Activated effector memory CD4-positive, alpha-beta T cell treated with Interleukin-2 at 50 U/mL for 16 hours (primary cell): ENCODE measurements at places on chromosomes 4 and X.

DNA sequence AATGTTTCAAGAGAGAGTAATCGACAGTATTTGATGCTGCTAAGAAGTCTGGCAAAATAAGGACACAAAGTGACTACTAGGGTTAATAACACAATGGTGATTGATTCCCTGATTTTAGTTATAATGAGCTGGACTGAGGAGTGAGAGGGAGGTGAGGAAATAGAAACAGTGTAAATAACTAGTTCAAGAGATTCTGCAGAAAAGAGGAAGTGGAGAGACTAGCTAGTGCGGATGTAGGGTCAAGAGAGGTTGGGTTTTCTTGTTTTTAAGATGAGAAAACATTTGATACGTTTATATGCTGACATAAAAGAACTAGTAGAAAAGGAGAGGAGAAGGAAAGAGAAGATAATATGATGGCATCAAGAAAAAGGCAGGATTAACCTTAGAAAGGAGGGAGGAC lies 12.2 kb upstream of the TRPC5 start:
- no peak for DNase-seq

GRCh38 chr4:40552536-40552935 lies 77.1 kb downstream of the RBM47 start:
- no peak for DNase-seq

GRCh38 chrX:104742355-104742754 lies 176.4 kb downstream of the IL1RAPL2 start:
- DNase-seq, result no peak

DNA sequence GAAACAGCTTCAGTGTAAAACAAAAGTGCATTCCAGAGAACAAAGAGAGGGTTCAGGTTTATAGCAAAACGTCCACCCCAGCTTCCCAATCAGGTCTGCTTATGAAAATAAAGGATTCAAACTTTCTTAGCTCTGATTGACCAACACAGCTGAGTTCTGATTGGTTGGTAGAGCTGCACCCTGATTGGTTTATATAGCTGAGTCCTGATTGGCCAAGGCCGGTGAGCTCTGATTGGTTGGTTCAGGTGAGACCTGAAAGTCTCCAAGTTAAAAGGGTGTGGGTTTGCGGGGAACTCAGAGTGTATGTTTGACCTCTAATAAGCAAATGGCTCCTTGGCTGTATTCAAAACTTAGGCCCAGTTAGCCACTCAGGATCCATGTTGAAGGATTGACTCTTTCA lies 20.9 kb downstream of the CLRN2 start:
- no peak for DNase-seq

DNA sequence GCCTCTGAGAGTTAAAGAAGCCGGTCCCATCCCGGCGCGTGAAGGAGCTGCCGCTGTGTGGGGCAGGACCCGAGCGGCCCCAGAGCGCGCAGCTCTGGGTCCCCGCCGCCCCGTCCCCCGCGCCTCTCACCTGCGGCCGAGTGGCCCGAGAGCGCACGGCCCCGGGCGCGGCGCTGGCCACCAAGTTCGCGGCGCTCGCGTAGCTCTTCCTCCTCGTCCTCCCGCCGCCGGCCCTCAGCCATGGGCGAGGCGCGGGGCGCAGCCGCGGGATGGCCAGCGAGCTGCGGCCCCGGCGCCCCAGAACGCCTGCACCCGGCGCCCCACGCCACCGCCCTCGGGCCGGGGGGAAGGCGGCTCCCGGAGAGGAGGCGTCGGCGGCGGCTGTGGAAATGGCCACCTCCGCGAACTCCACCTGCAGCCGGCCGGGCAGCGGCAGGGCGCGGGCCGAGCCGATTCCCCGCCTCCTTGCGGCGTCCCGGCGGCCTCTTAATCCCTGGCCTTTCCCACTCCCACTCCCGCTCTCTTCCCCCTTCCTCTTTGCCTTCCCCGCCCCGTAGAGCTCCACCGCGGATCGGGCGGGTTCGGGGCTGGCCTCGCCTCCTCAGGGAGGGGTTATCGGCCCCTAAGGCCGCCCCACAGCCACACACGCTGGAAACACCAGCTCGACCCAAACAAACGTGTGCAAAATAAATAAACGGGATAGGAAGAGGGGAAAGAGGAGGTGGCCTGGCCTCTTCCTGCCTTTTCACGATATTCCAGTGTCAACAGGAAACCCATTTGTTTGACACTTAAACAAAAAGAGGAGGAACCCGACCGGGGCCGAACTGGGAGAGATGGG lies at the start of gene SH3D19:
SH3D19 (minus strand) TSS at position 495 of the 838 bp plus-strand sequence; CDS start at position 242, 253 bp downstream.
- DNase-seq, result no peak

DNA sequence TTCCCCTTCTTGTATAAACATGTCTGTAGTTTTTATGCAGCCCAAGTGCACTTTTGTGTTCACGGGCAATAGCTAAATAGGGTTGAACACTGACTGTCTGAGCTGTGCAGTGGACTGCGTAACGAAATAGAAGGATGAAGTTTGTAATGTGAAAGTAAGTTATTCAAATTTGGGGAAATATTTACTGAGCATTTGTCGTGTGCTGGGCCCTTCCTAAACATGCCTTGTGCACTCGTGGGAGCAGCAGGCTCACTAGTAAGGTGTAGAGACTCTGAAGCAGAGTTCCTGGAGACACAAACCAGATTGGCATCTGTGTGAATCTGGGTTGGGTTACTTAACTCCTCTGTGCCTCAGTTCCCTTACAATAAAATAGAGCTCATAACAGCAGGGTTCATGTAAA lies 51.7 kb upstream of the C1QTNF7 start:
- no peak for DNase-seq

DNA sequence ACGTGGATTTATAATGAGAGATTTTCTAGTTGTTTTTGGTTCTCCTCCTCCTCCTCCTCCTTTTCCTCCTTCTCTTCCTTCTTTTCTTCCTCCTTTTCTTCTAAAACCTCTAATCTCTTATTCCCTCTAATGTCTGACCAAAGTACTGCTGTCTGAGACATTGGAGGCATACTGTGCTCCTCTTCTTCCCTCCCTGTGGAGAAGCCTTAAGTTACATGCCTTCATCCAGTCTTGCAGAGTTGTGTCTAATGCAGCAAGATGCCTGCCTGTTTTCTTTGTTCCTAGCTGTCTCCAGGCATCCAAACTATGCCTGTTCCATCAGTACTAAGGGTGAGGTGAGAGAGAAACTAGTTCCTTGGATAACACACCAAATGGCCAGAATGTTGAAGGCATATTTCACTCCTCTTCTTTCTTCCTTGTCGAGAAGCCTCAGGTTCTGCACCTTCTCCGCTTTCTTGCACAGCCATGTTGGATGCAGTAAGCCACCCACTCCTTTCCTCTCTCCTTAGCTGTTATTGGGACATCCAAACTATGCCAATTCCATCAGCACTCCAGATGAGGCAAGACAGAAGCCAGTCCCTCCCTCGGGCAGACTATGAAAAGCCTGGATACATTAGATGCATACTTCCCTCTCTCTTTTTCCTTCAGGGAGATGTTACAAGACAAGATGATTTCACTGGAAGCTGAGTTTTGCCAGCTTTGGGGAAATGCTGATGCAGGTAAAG lies 285.7 kb upstream of the TRAM1L1 start:
- no peak for DNase-seq

GRCh38 chrX:71282514-71283402 lies 677 bp upstream of the NONO start:
- DNase-seq, result no peak

GRCh38 chrX:109464231-109464630 lies 17.7 kb downstream of the GUCY2F start:
- DNase-seq, result no peak

DNA sequence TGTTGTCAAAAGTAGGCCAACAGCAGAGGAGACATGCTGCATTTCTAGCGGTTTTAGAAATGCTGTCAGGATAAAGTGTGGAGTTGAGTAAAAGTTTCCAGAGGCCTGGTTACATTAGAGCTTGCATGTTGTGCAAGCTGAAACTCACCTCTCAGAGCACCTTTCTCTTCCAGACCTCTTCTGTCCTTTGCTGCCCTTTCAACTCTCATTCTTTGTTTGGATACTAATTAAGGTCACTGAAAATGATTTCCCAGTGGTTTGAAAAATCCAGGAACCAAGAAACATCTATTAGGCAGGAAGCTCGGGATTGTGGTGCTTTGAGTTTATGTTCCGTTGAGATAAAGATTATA lies 426.6 kb downstream of the MAPK10 start:
- DNase-seq, result no peak

- no peak for DNase-seq
Observed at GRCh38 chr4:53908661-53909078, 155.7 kb downstream of the CHIC2 start.

- DNase-seq, result no peak
Observed at GRCh38 chr4:186392017-186392416, 126.0 kb downstream of the F11 start.

DNA sequence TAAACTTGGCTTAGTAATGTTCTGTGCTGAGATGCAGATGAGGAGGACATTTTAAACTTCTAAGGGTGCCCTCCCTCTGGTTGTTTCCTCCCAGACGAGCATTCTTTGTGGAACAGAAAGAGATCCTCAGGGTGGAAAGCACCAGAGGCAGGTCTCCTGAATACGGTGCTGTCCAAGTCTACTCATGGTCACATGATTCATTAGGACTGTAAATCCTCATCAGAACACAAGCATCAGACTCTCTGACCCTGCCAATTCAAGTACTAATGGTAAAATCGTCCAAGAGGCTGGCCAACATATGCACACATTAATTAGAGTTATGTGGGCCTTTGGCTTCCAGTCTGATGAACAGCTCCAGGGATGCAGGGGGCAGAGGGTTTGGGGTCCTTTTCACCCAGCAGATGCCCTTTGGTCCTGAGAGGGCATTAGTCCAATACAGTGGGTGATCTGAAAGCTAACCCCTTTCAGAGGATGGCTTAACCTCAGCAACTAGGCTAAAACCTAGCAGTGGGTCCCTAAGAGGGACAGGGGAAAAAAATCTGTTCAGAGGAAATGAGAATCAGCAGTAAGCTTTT lies 18.2 kb downstream of the HAND2 start:
- no peak for DNase-seq

DNA sequence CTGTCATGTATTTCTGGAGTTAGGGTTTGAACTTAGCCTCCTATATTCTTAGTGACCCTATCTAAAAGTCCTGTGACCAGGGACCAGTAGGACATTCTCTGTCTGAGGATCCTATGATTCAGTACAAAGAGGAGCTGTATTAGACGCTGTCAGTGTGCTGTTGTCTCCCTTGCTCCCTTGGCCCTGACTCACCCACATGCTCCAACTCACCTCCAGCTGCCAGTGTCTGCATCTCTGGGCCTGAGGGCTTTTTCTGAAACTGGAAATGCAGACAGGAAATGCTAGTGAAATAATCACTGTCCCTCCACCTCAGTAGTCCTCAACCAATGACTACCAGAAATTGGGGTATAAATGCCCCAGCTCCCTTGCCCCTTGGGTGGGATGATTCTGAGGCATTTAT lies 535.3 kb upstream of the RPS6KA3 start:
- no peak for DNase-seq

DNA sequence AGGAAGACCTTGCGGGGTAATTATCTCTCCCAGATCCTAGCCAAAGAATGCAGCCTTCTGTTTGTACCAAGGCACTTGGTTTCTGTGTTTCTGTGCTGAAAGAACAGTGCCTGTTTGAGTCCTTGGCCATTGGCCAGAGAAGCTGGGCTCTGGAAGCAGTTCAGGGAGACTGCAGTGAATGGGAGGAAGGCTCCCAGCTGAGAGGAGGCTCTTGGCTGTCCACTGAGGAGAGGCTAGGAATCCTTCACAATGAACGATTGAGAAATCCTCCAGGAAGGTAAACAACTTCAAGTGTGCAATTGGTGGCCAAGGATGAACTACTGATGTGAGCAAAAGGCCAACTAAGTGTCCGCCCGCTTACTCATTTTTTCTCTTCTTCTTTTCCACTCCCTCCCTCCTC lies 61.3 kb downstream of the HS3ST1 start:
- DNase-seq, result no peak

DNA sequence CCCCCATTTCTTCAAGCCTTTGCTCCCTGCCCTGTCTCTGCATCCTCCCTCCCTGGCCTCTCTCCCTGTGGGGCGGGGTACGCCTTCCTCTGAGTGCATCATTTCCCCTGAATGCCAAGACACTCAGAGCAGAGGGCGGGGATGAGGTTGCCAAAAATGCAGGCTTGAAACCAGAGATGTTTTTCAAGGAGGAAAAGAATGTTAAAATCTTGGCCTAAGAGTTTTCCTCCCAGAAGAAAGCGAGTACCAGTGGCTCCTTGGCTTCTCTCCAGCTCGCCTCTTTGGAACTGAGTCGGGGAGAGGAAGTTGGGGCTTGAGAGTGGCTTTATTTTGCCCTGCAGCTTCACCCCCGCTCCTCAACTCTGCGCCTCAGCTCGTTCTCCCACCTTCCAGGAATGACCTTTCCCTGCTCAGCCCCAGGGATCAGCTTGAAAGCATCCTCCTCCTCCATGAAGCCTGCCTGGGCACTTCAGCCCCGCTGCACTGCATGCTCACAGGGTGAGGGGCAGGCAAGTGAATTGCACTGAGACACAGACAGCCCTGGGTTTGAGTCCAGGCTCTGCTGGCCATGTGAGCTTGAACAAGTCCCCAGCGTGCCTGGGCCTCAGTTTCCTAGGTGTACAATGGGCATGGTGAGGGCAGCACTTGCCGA lies 57.5 kb upstream of the SORCS2 start:
- no peak for DNase-seq

DNA sequence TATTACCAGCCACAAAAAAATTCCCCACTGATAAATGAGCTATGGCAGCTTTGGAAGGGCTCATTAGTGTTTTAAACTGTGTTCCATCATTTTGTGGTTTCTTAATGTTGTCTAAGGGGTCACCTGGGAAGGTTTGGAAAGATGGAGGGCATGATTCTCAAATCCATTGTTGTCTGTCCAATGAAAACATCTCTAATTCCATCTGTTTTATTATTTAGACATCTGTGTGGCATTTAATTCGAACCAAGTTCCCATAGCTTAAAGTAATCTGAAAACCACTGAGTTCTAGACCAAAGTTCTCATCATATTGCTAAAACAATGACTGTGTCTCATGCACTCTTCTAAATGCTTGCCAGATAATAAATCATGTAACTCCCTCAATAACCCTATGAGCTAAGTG lies 103.8 kb upstream of the PPP3CA start:
- no peak for DNase-seq

- DNase-seq, result no peak
Observed at GRCh38 chr4:145481942-145482208, 222 bp downstream of the SMAD1 start.

GRCh38 chr4:38949411-38950051 lies 81.9 kb downstream of the FAM114A1 start:
- DNase-seq, result peak; percentile 2
